ENCODE measurements at places on chromosomes 5 and 9.

- no peak for DNase-seq
These were observed 202.7 kb downstream of the PBX3 start for GRCh38 chr9:125949703-125950460.

GRCh38 chr9:3751125-3751758 is 225.4 kb upstream of the RFX3 start:
- DNase-seq = no peak

- DNase-seq = no peak
These were observed 675.4 kb downstream of the SEMA5A start for GRCh38 chr5:8870349-8870958.

DNA sequence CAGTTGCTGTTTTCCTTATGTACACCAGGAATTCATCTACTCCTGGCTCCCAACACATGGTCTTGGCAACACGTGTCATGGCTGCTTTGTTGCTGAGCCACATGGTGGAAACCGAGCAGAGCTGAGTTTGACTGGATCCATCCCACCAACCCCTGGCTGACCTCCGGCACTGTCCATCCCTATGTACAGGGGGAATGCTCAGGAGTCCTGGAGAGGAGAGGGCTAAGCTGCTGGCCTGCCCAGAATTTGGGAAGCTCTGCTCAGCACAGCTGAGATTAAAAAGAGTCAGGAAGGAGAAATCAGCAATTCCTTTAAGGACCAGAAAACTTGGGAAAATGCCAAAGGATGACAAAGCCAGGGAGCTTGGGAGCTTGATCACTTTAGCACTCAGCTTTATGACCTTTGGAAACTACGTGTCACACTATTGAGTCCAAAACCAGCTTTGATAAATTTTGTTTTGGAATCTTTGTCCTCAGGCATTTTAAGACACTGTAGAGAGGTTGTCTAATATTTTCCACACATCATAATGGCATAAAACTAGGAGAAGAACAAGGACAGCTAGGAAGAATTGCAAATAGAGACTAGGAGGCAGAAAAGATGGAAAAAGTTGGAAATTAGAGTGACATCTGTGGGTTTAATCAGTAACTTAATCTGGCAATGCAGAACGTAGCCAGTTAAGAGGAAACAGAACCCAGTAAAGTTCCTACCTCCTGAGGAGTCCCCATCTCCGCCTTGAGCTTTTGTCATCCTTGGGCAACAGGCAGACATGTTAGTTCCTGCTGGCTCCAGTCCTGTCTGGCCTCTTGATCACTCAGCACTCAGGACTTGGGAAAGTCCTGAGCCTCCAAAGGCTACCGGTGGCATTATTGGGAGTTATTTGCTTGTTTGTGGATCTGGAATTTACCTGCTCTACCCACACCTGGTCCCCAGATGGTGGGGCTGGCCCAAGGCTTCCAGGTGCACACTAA is 62.5 kb upstream of the PLPP1 start:
- no peak for DNase-seq

DNA sequence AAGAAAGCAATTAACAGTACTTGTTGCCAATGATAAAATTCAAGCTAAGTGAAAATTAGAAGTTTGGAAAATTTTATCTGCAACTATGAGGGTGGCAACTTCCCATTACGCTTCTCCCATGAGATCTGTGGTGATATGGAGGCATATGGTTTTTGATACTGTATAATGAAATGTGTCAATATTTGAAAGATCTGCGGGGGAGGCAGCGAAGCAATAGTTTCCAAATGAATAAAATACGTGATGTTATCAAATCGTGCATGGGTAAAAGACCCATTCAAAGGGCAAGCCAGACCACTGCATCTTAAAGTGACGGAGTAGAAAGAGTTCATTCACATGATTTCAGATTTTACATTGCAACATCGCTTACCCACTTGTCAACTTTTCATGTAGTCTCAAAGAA is 20.9 kb upstream of the BOD1 start:
- no peak for DNase-seq

GRCh38 chr9:116193636-116194035 is 40.0 kb downstream of the PAPPA start:
- no peak for DNase-seq

DNA sequence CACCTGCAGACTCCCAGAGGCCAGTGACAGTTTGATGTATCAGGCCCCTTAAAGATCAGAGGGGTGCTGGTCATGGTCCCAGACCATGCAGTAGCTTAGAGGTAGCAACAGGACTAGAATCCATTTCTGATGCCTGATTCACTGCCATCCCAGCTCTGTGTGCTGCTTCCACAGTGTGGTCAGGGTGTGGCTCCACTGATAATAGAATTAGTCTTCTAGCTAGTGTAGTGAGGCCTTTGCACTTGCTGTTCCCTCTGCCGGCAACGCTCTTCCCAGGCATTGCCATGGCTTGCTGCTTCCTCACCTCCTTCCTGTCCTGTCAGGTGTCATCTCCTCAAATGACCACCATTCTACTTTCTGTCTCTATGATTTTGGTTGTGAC is 15.8 kb downstream of the PPARGC1B start:
- DNase-seq = no peak

DNA sequence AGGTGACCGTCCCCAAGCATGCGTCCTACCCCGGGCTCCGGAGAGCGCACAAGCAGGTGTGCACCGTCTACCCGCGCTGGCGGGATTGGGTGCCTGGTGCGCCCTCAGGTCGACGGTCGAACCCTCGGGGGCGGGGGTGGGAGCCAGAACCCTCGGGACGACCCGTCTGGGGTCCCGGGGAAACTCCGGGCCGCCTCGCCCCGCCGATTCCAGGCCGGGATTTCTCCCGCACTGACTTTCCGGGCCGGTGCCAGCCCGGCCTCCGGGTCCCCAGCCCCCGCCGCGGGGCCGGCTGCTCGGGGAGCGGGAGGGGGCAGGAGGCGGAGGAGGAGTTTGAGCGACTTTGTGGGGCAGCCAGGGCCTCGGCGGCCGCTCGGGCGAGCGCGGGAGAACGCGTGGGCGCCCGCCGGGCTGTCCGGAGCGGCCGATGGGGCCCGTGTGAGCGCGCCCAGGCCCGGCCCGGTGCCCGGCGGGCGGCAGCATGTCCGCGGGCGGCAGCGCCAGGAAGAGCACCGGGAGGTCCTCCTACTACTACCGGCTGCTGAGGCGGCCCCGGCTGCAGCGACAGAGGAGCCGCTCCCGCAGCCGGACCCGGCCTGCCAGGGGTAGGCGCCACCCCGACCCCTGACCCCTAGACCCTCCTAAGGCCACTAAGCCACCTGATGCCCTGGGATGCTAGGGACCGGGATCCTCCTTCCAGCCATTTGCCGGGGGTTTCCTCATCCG is at the start of gene DAB2IP:
DAB2IP (plus strand) TSS at position 340 of the 726 bp plus-strand sequence; CDS start at position 482, 142 bp downstream.
- no peak for DNase-seq

DNA sequence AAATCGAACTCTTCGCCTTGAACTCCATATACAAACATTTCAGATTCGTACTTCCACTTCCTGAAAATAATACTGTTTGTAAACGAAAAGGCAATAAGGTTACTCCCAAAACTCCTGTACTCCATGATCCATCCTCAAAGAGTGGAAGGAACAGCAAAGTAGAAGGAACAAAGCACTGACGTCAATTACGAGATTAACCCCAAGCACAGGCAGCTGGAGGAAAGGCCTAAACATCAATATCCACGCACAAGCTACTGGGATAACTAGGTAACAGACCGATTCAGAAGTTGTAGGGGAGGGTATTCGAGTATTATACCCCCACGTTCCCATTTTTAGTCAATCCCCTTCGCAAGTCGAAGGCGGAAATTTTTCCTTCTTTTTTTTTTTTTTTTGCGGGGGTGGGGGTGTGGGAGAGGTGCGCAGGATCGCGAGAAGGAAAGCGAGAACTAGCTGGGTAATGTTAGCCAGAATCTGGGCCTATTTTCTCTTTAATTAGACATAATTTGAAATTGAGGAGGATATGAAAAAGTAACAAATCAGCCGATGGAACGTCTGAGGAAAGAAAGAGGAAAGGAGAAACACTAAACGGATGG is 909 bp downstream of the AFF4 start:
- DNase-seq = no peak

DNA sequence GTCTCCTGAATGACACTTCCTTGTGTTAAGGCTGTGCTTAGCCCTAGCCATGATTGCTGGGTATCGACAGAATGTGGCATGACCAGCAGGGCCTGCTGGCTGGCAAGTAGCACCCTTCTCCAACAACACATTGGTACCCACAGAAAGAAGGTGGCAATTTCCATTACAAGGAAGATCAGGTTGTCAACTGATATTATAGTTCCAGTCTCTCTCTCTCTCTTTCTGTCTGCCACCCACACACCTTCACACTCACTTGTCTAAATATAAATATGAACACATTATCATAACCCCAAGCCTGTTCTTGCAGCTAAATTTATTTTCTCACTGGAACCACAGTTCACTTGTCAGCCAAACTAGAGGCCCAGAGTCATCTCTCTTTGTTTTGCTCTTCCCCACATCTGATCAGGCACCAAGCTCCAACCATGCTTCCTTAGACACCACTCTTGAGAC is 408.1 kb upstream of the PIK3R1 start:
- DNase-seq = no peak

DNA sequence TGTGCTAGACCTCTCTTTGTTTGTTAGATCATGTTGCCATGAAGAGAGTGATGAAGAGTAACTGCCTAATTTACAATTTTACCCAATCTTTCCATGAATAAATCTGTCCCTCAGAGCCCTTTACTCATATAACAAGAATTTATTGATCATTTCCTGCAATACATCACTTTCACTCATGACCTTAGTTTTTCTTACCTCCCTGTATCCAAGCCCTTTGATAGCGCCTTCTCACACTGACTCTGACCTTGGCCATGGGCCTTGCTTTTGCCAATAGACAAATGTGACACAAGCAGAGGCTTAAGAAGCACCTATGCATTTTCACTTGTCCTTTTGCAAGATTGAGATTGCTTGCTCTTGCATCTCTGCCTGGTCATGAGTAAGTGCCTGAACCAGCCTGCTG is 288.1 kb downstream of the NNT start:
- no peak for DNase-seq

DNA sequence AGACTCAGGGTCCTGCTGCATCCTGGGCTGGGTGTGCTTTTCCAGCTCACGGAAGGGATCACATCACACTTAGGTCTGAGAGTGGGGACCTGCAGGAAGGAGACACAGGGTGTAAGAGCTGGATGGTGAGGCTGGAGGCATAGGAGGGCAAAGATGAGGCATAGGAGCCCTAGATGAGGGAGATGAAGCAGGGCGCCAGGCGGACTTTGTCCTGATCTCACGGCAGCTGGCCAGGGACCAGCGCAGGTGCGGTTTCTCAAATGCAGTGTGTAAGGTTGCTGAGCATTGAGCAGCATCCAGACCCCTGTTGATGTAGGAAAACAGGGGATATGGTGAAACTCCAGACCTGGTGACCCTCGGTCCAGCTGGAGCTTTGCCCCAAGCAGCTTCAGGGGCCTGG is 156.5 kb downstream of the PSAT1 start:
- DNase-seq = no peak

GRCh38 chr9:125691869-125692268 is 15.1 kb downstream of the MAPKAP1 start:
- no peak for DNase-seq

DNA sequence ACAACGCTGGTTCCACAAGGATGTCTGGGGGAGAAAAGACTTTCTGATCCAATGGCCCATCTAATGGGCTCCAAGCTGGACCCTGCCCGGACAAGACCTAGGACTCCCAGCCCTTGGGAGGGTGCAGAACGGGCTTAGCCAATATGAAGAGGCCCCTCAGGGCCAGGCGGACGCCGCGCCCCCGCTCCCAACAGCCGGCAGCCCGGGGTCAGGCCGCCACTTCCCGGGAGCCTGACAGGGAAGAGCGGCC is 493 bp downstream of the P4HA2 start:
- DNase-seq = no peak

DNA sequence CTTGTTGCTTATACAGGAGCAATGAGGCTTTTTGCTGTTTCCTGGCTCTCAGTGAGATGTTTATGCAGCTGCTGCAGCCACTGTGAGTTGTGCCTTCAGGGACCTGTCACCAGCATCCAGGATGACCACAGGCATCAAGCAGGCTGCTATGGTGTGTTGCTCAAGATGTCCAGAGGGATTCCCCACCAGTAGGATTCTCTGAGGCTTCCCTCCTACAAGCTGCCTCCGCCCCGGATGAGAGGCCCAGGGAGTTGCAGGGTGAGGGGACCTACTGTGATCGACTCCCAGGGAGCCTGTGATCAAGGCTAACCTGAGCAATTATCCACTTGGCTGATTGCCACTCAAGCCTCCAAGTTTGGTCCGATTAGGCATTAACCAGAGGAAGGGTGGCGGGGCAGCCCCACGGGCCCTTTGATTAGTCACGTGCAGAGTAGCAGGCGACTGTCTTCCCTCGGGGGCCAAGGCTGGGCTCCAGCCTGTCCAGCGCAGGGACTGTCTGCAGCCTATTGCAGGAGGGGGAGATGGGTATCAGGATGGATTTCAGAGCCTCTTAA is 1.8 kb upstream of the FAT2 start:
- no peak for DNase-seq

DNA sequence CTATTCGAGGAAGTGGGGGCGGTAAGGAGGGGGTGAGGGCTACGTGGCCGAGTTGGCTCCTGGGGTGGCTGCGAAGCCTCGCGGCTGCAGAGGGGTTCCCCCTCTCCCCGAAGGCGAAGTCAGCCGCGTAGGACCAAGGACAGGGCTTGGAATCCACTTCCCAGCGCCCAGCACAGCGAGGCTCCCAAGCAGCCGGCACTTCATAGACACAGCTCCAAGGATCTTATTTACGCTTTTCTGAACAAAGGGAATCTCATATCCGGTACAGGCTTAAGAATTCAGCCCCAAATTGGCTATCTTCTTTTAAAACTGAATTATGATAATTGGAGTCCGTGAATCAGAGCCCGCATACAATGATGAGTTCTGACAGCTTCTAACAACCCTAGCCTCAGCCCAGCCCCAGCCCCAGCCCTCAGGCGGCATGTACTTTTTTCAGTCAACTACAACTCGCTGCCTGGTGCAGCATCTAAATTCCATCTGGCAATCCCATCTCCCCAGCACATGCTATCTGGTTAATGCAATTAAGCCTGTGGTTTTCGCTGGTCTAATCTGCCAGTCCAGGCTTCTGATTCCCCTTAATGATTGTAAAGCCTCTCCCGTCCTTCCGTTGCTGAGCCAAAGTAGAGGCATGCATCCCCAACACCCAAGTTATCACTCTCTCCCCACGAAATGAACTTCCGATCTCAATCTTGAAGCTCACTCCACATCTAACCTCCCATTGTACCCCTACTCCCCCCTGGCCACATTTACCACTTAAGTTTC is 1.0 kb downstream of the ELAVL2 start:
- DNase-seq = no peak

DNA sequence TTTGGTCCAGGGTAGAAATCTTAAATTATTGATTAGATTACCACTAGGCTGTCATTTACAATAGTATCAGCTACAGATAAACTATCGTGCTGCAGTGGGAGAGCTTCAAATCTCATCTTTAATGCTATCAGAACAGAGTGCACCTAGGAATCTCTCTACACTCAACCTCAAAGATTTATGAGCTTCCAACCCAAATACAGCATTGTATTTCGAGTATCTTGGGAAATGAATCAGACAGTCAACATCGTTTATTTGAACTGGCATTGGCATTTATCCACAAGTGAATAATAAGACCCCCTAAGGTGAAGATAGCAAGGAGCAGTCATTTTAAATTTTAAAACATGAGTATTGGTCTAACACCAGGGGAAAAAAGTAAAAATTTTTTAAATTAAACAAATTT is 1203.2 kb downstream of the CDH12 start:
- no peak for DNase-seq
